ENCODE measurements at places on chromosomes 12 and 14.

- DNase-seq = no peak
Observed at GRCh38 chr14:28769276-28769880, 2.8 kb downstream of the FOXG1 start.

GRCh38 chr14:37122288-37122687, 50.1 kb downstream of the SLC25A21 start:
- no peak for DNase-seq

- DNase-seq = no peak
Observed at GRCh38 chr12:74619884-74620283, 82.2 kb downstream of the ATXN7L3B start.

DNA sequence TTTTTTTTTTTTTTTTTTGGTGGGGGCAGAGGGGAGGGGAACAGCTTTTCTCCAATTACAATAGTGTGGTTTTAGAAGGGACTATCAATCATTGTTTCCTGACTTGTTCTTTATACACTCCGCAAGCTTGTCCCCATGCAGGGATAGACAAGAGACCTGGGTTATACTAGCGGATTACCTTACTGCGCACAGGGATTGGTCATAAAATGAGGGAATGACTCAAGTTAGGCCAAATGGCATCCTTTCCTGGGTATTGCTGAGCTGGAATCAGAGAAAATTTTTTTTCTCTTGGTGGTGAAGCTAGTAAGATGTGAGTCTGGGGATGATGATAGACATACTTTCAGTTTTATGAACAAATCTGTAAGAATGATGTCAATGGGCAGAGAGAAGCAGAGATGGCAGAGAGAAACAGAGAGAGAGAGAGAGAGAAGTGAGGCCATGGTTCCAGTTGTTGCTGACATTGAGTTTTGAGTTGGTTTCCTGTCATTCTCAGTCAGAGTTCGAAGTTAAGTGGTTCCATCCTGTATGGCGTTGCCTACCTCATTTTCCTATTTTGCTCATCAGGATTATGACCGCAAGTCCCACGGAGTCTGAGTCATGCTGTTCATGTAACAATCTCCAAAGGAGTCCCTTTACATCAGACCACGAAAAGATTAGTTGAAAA, 59.1 kb upstream of the OTOGL start:
- DNase-seq = no peak

DNA sequence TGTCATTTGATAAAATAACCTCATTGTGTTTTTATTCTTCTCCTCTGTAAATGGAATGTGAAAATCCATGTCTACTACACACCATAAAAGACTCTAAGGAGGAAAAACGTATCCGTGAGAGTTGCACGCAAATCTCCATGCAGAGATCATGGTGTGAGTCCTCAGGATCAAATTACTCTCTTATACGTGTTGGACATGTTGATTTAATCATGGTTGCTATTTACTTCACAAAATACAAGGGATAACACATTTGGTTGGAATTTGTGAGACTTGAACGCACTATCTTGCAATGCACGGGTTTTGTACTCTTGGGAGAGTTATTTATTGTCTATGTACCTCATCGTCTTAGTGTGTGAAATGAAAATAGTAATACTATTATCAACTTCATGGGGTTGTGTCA, 128.0 kb upstream of the RASSF8 start:
- no peak for DNase-seq

GRCh38 chr12:132100306-132101065, 43.6 kb downstream of the DDX51 start:
- no peak for DNase-seq

DNA sequence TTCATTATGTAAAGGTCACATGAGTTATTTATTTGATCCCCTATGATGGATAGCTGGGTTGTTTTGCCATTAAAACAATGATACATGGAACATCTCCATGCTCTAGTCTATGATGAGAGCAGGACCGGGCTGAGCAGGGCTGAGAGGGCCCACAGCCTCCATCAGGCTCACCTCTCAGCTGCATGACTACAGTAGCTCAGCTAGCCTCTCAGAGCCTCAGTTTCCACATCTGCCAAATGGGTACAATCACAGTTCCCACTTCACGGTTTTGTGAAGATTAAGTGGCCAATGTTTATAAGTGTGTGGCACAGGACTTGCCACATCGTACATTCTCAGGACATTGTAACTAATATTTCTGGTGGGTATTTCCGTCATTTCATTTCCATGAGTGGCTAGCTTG, 19.9 kb upstream of the MYL2 start:
- DNase-seq = no peak

DNA sequence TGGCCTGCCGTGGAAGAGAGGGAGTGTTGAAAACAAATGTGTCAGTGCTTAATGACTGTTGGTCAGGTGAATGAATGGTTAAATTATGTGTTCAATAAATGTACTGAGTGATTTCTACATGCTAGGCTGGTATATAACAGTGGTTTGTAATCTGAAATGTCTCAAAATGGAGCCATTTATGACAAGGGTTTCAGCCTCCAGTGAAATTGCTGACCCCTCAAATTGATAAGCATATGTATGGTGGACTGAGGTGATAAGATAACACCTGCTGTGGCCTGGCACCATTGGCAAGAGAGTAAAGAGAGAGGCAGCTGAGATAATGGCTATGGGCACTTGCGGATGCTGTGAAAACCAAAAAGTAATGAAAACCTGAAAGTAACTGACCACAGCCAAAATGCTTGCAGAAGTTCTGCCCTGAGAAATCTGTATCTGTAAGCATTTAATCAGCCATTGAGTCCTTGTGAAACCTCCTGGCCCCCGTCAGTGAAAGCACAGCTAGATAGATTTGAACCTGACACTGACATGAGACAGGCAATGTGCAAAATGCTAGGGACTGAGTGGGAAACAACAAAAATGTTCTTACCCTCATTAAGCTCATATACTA, 1.4 kb upstream of the BCAT1 start:
- DNase-seq = peak; percentile 24

DNA sequence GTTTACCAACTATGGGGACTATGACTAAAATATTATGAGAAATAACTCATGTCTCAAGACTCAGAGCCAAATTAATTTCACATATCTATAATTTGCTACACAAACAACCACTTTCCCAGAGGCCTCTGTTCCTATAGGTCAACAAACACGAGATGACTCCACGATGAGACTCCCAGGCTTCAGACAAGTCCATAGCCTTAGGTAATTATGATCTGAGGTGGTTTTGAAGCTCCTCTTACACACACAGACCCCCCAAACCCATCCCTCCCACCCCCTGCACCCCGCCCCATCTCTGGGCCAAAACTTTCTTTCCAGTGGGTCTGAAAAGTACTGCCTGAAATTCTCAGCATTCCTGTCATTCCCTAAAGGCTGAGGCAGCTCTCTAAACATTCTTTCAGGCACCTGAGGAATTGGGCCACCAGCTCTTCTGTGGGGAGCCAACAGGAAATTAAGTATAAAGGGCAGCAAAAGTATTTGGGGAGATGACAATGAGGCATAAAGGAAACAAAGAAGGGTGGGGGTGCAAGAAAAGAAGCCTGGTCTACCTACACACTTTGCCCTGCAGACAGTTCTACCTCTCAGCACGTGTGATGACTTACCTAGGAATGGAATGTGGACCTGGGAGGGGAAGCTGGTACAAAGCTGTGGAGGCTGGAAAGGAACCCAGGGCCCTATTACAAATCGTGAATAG, 143.6 kb downstream of the PAWR start:
- DNase-seq = no peak

DNA sequence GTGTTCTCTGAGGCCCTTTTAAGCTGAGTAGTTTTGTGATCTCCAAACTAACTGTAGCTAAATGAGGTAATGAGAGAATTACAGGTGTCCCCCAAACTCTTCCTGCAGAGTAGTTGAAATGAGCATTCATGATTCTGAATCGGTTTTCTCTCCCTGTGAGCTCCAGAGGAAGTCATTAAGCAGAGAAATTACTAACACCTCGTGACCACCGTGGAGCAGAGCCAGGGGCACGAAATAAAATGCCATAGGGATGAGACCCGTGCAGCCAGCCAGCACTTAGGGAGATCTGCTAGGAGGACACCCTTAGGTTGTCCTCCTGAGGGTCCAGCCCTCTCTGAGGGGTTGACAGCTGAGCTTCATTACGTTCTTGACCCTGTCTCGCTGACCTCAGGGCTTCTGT, 79.5 kb downstream of the SLC25A47 start:
- DNase-seq = peak; percentile 12

DNA sequence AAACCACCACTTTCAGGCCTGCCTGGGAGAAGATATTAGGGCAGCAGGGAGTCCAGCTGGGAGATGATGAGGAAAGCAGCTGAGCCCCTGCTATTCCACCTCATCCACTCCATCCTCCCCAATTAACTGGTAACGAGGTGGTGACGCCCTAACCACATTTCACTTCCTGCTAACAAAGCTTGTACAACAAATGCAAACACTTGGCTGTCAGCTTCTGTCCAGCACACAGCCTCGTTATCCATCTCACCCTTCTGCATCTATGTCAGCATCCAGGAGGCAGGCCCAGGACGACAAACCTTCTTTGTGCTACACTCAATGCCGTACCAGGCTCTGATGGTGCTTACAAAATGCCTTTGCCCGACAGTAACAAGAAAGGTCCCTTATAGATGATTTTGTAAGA, 225.4 kb downstream of the APAF1 start:
- DNase-seq = no peak

- no peak for DNase-seq
Observed at GRCh38 chr14:60544659-60545058, 35.7 kb downstream of the SIX6 start.

DNA sequence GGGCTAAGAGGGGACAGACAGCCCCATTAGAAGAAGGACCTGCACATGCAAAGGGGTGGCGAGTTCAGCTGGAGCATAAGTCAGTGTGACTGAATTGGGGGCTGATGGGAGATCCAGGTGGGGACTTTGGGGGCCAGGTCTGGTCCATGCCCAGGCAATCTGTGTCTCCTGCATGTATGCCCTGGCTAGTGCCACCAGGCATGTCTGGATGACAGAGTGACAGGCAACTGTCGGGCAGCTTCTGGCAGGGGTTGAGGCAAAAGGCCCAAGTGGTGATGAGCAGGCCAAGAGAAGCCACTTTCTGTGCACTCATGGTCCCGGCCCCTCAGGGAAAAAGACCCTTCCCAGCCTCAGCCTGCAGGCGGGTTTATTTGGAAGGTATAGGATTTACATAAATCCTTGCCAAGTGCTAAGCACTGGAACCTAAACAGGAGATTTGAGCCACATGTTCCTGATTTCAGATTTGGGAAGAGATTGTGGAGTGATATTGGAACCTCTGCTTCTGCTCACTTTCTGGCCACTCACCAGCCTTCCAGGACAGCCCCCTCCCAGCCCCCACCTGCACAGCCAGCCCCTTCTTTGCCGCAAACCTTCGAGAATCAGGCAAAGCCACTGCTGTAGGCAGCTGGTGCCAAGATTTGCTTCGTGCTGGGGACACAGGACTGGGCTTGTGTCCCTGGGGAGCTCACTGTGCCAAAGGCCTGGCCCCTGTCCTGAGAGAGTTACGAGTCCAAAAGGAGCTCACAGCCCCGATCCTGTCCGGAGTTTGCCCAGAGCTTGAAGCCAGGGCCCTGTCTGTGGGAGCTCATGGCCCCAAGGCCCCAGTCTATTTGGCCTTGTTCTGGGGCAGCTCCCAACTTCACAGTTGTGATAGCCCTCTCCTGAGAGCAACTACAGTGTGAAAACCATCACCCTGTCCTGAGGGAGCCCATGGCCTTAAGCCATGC, 232.5 kb upstream of the RTL1 start:
- no peak for DNase-seq

DNA sequence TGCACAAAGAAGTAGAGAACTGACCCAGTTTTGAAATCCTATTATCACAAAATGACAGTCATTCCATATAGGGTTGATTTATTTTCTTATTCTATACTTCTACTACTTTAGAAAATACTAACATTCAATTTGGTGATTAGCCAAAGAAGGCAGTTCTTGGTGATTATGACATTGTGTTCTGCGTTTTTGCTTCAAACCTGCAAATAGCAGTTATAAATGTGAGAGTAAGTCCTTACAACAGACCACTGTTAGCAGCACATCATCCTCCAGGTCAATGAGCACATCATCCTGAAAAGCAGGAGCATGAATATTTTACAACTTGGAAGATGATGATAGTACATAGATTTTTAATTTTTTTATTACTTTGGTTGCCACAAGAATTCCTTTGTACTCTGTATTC, 53.1 kb downstream of the LIN7A start:
- DNase-seq = no peak

- DNase-seq = peak; percentile 88
Observed at GRCh38 chr12:2551412-2551900, 243.3 kb upstream of the FKBP4 start.

DNA sequence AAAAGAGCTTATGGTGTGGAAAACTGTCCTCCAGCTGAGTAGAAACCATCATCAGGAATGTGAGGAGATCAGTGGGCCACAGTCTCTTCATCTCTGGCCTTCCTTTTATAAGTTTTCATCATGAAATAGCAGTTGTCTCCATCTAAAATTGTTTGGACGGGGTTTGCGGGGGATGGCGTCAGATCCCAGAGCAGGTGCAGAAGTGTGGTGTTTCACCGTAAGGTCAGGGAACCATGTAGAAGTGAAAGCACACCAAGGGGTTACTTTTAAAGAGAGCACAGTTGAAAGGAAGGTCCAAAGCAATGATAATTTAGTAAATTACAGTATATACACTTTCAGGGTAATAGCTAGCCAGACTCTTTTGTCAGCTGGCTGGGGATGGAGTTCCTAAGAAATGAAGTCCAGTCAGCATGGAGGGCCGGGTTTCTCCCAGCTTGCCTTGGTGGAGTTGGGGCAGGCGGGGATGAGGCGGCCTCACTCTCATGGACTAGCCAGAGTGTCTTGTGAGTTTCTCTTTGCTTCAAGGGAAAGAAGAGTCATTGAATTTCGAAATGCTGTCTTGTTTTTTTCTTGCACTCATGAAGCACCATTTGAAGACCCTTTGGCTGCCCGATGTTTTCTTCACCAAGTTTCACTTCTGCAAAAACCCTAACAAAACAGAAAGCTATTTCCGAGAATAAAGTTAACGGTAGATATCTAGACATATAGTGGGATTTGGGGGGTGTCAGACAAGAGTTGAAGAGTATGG, 100.6 kb downstream of the ETV6 start:
- peak; percentile 95 for DNase-seq

- DNase-seq = no peak
Observed at GRCh38 chr12:65389436-65389835, 111.0 kb downstream of the MSRB3 start.

DNA sequence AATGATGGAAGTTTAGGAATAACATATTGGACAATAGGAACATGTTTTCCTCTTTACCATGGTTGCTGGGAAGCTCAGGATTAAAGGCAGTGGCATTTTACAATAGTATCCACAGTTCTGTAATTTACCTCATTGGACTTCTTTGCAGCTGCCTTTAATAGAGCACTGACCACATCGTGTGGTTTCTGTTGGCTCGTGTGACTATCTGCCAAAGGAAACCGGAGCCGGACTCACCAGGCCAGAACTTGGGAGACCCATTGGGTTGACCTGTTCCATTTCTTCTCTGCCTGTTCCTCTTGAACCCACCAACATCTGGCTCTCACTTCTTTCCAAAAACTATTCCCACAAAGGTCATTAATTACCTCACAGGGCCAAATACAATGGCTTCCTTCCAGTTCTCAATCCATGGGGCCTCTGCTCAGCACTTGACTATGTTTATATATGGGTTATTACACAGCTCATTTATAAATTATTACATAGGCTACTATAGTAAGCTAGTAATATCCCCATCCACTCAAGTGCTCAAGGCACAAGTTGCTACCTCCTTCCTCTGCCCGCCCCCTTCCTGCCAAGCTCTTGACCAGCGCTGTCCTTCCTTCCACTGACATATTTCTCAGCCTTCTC, 121.5 kb upstream of the VASH1 start:
- no peak for DNase-seq

- peak; percentile 6 for DNase-seq
Observed at GRCh38 chr12:28248555-28249145, 58.4 kb downstream of the CCDC91 start.
